ENCODE measurements at places on chromosomes 7 and 10.

- DNase-seq: no peak
Measured at GRCh38 chr10:116147147-116147905, 125.7 kb downstream of the GFRA1 start.

- DNase-seq: no peak
Measured at GRCh38 chr10:98636921-98637329, 190.2 kb upstream of the HPS1 start.

DNA sequence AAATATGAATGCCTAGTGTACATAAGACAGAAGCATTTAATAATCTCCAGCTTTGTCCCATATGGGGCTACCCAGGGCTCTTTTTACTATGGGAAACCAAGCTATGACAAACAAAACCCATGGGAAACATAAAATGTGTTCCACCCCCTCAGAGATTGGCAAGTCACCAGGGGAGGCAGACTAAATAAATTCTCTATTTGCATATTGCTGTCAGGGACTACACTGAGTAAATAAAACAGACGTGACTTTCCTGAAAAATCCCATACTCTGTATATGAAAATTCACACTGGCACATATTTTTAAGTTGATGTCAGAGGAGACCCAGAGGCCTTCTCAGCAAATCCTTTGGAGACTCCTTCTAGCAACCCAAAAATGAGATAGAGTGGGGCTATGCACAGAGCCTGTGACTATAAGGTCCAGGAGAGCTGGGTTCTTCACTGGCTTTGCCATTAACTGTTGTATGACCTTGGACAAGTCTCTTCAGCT is 44.0 kb upstream of the HPSE2 start:
- peak; percentile 87 for DNase-seq

- no peak for DNase-seq
Measured at GRCh38 chr7:81887098-81888090, 117.5 kb upstream of the HGF start.

DNA sequence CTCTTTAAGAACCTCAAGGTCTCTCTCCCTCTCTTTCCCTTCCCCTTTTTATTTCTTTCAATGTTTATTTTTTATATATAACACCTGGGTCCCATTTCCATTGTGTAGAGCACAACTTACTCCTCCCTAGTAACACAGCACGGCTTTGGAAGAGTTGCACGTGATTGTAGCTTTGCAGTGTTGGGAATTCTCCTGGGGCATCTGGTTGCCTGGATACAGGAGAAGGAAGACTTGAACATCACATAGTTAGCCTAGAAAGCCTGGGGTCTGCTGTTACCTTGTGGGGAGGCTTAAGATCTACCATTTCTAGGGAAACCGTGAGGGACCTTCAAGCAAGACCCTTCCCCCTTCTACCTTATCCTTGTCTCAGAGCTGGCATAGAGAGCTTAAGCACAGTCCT is 41.1 kb upstream of the NFKB2 start:
- no peak for DNase-seq

DNA sequence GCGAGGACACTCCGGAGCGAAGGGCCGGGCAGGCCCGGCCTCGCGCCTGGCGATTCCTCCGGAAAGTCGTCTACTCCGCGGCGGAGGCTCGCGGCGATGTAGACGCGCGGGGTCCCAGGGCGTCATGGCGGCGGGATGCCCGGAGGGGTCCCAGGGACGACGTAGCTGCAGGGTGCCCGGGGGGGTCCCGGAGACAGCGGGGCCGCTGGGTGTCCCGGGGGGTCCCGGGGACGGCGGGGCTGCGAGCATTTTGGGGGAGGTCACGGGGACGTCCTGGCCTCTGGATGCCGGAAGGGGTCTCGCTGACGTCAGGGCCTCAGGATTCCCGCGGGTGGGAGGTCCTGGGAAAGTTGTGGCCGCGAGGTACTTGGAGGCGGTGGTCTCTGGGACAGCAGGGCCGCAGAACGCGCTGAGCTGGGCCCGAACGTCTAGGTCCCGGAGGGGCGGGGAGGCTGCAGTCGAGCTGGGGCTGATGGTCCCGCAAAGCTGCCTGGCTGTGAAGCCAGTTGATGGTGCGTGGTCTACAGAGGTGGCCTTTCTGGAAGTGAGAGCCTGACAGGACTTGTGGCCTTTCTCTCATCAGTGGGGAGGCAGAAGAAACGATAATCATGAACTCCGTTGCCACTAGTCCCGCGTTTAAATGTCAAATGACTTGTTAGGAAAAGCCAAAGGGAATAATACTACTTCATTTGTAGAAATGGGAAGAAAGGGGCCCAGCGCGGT is 637 bp downstream of the HSPA14 start:
- DNase-seq: peak; percentile 32

Measured in umbilical cord (tissue), 2 donors.